Esophagus squamous epithelium (tissue), 5 donors: ENCODE measurements at places on chromosomes 7 and 10.
A peak's percentile ranks its signal among the peaks of the same experiment; 100 is the strongest.

DNA sequence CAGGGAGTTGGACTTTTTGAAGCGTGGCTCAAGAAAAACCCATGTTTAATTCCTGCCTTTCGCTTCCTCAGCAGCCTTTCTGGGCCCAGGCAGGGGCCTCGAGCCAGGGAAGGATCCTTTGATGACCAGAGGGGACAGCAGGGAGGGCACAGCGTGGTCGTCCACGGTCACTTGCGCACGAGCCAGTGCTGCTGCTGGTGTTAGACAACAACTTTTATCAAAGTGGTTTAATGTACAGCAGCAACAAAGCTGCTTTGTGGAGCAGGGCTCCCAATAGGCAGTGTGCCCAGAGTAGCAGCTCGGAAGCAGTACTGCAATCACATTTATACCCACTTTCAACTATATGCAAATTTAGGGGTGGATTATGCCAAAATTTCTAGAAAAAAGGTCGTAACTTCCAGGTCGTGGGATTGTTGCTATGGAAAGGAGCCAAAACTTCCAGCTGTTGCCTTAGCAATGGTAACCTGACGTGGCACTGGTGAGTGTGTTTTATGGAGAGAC, 6.1 kb downstream of the GIMAP1 start:
- no peak for DNase-seq

- no peak for DNase-seq
Measured at GRCh38 chr10:78457804-78458482, 424.3 kb downstream of the RPS24 start.

DNA sequence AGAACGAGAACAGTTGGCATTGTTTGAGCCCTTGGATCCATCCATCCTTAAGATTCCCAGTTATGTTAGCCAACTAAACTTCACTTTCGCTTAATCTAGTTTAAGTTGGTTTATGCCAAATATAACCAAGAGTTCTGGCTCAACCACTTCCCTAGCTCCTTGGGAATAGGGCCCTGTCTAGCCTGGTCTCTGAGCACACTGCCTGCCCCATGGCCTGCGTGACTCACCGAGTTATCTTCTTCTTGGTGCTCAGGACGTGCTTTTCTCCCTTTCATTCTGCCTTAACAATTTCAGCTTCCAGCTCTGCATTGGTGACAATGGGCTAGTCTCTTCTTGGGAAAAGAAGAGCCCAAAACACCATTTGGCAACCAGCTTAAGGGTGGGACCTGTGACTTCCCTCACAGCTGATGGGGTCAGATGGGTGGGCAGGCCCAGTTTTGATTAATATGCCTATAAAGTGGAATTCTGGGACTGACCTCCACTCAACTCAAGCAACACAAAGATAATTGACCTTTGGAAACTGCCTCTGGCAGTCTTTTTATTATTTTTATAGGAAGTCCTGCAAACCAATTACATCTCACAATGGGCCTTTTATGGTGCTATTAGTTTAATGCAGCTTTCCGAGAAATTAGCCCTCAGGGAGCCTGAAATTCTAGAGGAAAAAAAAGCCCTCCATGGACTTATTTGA, 126.4 kb downstream of the CFAP58 start:
- no peak for DNase-seq

DNA sequence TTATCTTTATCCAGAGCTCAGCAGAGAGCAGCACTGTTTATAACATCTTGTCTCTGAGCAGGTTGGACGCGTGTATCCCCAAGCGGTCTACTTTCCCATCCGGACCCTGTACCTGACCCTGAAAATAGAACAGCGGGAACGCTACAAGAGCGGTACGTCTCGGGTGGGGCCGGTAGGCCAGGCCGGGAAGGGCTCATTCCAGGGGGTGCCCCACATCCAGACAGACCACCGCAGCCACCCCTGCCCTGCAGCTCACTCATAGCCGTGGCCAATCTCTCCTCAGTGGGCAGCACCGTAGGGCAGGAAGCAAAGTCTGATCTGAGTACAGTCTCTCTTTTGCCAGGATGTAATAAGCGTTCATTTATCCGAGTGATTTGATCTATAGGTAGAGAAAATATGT, 113.7 kb downstream of the TRRAP start:
- no peak for DNase-seq

GRCh38 chr7:37216923-37217322, 231.7 kb downstream of the ELMO1 start:
- no peak for DNase-seq

DNA sequence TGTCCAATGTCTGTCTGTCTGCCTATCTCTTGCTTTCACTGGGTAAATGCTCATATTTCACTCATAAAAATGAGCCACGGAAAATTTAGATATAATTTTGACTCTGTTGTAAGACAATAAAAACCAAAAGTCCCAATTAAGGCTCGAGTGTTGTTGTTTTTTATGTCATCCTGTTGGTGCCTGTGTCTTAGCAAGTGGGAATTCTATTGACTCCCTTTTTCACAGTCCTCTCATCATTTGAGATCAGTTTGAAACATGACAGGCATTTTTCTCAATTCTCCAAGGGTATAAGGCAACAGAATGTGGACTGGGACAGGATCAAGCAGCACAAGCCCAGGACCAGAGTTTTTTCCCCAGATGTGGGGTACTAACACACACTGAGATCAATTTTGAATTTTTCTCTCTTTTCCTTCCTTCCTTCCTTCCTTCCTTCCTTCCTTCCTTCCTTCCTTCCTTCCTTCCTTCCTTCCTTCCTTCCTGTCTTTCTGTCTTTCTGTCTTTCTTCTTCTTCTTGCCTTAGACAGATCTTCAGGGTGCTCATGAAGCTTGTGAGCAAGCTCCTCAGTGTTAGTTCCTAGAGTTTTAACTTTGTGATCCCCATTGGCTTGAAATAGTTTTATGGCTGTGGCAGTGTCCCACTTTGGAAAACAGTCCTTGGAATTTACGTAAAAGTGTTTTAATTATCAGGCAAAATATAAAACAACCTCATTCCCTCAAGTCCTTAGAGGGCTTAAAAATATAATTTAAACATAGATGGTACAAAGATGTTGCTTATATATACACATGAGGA, 3.2 kb upstream of the NEUROD6 start:
- DNase-seq = no peak

DNA sequence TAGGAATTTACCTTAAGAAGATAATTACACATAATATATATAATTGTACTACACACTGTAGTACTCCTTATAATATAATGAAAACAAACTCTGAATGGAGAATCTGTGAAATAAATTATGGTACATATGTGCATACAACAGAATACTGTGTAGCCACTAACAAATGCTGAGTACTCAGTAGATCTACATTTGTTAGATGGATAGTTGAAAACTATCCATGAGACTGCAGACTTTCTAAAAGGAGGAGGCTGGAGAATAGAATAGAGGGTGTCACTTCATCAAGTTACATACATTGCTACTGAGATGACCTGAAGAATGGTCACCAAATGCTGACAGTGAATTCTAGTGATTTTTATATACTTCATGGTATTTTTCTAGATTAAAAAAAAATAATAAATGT, 68.7 kb upstream of the OGDHL start:
- DNase-seq = no peak

GRCh38 chr7:37429435-37429791, 19.3 kb downstream of the ELMO1 start:
- DNase-seq = no peak

DNA sequence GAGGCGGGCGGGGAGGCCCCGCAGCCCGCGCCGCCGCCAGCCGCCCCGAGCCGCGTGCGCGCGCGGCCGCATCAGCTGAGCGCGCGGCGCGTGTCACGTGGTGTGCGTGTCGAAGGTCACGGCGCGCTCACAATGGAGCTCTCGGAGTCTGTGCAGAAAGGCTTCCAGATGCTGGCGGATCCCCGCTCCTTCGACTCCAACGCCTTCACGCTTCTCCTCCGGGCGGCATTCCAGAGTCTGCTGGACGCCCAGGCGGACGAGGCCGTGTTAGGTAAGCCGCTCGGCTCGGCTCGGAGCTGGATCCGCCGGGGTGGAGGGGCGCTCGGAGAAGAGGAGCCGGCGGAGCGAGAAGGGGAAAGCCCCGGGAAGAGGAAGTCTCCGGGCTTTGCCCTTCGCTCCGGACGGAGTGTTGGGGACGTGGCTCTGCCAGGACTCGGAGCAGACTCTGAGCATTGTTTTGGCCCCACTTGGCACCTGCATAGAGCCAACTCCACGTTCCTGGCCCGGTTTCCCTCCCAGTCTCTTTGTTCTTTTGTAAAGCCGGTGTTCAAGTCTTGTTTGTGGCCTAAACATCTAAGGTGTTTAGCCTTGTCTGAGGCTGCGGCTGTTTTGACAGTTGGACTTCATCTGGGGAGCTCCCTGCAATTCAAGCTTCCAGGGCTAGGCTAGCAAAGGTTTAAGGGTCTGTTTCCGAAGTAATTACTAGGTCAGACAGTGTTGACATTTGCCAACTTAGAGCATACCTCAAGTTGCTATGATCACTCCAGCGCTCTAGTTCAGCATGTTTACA, at the start of gene COMMD3:
COMMD3 (plus strand) TSS at position 103 of the 790 bp plus-strand sequence; CDS start at position 133, 30 bp downstream.
- peak; percentile 64 for DNase-seq

DNA sequence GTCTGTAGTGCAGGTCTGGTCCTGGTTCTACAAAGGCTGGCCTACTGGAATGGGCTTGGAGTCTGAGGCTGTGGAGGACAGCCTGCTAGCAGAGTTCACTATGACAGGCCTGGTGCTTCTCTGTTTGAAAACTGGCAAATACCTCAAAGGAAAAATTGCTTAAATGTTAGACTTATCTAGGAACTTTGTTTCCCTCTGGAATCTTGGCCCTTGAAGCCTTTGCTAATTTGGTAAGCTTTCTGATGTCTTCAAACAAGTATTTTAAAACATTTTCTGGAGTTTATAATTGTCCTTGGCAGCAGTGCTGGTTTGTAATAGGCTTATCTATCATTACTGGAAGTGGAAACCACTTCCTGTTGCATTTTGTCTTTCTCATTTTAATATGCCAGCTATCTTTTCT, 139.7 kb downstream of the TMEM26 start:
- no peak for DNase-seq

DNA sequence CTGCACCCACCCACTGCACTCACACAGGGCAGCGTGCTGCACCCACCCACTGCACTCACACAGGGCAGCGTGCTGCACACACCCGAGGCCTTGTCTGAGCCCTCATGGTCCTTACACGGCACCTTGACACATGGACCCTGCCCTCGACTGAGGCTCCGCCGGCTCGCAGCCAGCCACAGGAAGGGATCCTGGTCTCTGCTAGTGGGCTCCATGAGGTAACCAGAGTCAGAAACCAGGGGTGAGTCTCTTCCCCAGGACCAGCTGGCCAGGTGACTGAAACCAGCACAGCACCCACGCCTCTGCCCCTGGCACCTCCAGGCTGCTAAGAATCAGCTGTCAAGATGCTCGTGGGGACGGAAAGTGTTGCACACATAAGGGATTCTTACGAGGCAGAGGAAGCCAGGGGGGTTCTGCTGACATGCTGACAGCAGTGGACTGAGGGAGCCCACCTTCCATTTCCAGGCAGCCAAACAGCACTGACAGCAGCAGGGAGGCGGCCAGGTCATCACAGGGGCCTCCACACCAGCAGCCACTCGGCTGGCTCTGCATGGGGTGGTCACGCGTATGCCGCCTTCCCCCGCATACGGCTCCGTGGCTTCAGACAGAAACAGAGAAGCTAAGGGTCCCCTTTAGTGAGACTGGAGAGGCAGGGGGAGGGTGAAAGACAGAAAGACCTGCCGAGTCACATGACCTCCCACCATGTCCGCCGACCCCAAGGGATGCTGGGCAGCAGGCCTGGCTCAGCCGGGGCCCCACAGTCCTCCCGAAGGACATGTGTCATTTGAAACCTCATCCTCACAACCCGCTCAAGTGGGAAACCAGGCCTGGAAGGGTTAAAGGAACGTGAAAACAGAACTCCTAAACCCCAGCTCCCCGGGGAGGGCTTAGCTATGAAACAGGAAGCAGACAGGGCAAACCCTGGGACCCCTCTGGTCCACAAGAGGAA, 34.2 kb downstream of the GPER1 start:
- no peak for DNase-seq

DNA sequence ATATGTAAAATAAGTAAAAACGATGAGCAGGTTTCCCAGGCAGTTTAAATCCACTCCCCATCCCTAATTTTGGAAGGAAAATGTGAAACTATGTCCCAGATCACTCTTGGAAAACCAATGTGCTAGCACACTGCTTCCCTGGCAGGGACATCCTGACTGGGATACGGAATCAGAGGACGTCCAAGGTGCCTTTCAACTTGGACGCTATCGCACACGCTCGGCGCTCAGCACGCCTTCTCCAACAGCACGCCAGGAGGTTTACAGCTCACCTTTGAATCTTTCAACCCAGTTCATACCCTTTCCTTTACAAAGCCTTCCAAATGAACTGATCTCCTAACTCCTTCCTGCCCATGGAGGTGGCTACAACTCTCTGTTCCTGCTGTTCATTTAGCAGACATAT, 47.1 kb downstream of the BEND7 start:
- no peak for DNase-seq

- DNase-seq = no peak
Measured at GRCh38 chr10:58795560-58795959, 282.9 kb downstream of the BICC1 start.

GRCh38 chr10:132589015-132589414, 51.4 kb downstream of the INPP5A start:
- DNase-seq = no peak

- no peak for DNase-seq
Measured at GRCh38 chr7:84230491-84230890, 35.9 kb upstream of the SEMA3A start.

DNA sequence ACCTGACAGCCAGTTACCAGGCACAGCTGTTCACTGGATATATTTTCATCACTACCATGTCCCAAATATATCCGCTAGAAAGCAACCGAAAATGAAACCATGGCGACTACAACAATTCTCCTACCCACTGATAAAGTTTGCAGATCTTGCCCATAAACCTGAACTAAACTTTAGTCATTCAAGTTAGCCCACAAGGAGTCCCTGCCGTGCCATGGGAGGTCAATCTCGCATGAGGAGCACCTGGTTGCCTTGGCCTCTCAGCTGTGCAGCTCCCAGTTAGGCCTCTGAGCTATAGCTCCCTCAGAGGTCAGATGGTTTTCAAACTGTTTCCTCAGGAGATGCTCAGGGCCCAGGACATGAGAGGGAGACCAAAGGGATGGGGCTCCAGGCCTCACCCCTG, 211.1 kb upstream of the RNF32 start:
- DNase-seq = no peak

- no peak for DNase-seq
Measured at GRCh38 chr7:71770269-71770907, 638.4 kb downstream of the GALNT17 start.

DNA sequence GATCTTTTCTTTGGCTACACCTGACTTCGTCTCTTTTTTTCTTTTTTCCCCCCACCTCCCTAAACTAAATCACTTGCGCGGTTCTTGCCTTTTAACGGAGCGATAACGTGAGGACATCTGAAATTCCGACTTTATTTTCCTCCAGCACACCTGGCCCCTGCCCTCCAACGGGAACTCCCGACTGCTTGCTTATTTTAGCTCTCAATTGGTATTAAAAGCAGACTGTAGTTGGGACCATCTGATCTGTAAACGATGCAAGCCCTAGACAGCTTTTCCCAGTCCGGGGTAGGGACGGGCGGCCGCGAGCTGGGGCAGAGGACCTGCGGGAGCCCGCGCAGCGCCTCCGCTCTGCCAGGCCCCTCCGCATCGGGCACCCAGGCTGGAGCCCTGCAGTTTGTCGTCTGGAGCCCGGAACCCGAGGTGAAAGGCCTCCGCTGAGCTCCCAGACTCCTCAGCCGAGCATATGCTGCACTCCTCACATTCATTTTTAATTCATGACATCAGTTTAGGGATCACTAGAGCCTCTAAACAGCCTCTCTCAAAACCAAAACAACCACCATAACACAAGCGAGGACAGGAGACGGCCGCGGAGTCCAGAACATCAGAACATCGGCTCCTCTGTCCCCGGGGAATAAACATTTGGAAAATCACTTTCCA, 10.0 kb upstream of the EMX2 start:
- DNase-seq = no peak
